Activated CD4-positive, alpha-beta T cell treated with anti-CD3 and anti-CD28 coated beads, Interleukin-2, amount 50 U/mL, for 1 hour (primary cell): ENCODE measurements at places on chromosomes 11 and 22.

GRCh38 chr11:121090145-121090721, 10.8 kb upstream of the TECTA start:
- no peak for DNase-seq

DNA sequence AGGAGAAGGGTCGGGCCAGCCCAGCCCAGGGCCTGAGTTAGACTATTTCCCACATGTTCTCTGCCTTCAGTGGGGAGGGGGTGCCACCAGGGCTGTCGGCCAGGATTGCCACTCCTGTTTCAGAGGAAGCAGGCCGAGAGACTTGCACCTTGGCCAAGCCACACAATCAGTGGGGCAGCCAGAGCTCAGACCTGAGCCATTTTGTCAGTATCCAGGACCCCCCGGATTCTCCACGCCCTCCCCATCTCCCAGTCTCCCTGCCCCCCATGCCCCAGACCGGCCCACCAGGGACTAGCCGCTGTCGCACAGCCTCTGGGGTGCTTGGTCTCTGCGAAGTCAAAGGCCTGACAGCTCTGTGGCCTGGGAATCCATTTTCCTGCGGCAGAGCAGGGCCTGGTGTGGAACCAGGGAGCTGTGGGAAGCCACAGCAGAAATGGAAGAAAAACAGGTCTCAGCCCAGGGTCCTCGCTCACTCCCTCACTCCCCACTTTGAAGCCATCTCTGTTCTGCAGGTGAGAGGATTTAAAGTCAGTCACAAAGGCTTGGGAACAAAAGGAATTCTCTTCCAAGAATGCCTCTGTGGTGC, 25.5 kb upstream of the MGAT3 start:
- DNase-seq: no peak

DNA sequence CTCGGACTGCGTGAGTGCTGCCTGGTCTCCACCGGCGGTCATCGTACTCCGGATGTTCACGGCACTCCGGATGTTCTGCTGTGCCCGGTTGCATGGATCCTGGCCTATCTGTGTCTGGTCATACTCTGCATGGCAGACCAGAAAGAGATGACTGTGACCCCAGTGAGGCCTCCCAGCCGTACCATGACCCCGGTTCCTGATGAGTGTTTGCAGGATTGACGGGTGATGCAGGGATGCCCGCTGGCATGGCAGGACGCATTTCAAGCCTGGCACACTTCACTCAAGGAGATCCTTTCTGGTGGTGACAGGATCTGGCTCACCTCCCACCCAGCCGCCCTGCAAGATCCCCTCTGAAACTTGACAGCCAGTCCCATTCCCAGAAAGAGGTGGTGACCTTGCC, 6.3 kb downstream of the GLB1L2 start:
- DNase-seq: no peak

DNA sequence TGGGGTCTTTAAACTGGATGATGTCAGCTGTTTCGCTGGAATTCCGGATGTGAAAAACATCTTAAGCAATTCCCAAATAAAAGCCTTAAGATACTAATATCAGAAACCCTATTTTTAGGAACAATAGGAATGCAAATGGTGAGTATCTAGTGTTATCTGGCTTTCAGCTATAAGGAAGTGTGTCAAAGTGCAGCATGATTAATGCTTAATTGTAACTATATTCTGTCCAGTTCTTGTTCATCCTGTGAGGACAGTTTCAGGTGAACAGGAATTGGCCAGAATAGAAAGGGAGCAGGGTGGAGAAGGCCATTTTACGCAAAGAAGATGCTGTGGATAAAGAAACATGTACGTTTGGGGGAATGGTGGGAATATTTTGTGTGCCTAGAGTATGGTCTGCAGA, 108.2 kb downstream of the RASSF10 start:
- no peak for DNase-seq

DNA sequence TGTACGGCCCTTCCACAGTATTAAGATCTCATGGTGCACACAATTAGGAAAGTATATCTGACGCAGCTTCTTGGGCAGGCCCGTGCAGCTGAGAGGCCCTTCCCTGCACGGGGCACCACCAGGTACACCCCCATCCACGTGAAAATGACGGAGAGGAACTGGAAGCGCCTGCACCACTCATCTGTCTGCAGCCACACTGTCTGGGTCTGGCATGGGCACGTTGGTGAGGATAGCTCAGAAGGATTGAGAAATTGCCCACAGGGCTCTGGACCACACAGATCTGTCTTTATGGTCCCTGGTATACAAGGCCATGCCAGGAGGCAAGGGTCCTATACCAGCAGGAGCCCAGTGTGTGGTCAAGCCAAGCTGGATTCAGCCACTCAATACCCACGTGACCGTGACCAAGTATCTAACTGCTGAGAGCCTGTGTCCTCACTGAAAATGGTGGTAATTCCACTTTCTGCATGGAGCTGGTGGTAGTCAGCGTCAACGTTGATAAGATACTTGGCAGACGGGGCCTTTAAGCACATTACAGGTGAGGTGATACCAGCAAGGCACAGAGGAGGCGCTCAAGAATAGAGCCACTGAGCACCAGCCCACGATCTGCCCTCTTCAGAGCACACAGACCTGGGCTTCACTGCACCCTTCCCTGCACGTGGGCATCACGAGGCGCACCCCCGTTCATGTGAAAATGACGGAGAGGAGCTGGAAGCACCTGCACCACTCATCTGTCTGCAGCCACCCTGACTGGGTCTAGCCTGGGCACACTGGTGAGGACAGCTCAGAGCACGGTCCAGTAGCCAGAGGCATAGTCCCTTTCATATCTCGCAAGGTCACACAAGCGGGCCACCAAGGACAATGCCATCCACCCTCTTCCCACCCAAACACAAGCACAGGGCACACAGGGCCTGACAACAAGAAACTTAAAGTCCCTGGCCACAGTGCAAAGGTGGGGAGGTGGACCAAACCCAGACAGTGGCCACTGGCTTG, 28.4 kb downstream of the SHANK2 start:
- no peak for DNase-seq
